ENCODE measurements at places on chromosomes 5 and 9.

DNA sequence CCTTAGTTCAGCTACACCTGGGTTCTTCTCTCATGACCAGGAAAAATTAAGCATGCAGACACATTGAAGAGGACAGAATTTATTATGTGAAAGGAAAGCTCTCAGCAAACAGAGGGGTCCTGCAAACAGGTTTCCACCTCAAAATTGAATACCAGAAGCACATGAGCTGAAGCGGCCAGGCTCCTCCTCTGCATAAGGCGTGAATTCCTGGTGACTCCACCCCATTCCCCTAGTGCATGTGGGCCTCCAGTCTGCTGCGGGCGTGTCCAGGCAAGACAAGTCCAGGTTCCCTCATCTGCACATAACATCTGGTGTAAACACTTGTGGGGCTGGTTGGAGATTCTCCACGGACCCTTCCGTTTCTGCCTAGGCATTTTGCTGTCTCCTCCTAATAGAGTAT, 1156.4 kb downstream of the FOXD4L5 start:
- DNase-seq: no peak

DNA sequence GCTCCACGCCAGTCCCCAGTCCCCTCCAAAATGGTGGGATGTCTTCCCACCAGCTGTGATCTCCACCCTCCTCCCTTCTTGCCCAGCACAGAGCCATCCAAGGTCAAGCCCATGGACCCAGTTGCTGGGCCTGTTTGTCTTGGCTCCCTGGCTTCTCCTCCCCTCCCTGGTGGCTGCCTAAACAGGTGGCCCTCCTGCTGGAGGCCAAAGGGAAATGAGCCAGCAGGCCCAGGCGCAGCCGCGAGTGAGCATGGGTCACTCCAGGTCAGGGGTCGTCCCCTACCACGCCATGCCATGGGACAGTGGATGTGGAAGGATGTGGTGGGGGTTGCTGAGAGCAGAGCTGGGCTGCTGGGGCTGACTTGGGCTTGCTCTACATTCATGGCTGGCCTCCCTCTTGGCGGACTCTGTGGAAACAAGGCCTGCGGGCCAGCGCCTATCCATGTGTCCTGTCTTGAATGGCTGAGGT, 33.6 kb downstream of the COL15A1 start:
- DNase-seq: no peak

DNA sequence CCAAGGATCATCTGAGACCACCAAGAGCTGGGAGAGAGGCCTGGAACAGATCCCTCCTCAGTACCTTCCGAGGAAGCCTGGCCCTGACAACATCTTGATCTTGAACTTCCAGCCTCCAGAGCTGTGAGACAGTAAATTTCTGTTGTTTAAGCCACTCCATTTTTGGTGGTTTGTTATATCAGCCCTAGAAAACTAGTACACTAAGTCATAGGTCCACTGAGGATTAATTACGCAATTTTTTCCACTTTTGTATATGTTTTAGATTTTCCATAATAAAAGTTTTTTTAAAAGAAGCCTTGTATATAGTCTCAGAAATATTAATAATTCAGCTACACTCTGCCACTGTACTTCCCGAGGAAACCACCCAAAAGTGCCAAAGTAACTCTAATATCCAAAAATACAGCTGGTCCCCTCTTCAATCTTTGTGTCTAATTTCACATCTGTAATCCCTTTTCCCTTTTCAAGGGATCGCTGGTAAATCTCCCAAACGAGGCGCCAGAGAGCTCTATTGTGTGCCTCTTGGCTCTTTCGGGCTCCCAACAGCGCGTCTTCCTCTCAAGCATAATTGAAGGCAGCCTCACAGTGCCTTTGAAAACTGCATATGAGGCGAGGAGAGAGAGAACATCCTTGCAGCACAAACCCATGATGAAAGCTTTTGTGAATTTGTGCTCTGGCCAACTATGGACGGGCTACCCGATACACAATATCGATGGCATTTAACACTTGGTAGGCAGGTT, 32.7 kb downstream of the PRUNE2 start:
- no peak for DNase-seq

- no peak for DNase-seq
These were observed 4.7 kb upstream of the ZNF354C start for GRCh38 chr5:179055436-179055835.

DNA sequence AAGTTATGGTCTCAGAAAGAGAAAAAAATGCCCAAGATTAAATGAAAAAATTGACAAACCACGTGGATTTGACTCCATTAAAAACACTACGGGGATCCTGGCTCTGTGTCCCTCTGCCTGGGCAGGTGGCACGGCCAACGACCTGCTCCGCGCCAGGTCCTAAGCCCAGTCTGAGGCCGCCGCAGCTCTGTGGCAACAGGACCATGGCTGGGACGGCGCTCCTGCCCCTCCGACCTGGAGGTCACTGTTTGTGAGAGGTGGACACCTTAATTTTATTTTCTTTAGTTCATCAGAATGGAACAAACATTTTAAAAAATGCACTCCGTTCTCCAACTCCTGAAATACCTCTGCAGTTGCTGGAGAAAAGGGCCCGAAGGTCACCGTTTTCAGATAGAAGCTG, 369.4 kb downstream of the CDH9 start:
- DNase-seq: no peak

DNA sequence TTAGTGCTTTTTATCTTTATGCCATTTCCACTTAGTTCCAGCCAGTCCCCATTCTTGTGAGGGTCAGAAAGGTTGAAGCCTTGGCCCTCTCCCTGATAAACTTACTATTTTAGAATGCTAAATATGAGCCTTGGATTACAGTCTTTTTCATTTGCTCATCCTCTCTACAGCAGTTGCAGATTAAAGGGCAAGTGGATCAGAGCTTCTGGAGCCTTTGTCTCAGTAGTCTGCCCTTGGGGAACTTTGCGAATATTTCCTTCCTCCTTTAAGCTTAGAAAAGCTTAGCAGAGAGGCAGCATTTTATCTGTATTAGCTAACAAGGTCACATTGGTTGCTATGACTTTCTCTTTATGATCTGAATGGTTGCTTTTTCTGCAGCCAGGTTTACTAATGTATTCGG, 11.5 kb downstream of the FSD1L start:
- no peak for DNase-seq

GRCh38 chr5:2810644-2811043, 59.2 kb upstream of the IRX2 start:
- no peak for DNase-seq

GRCh38 chr5:127066721-127067120, 6.6 kb downstream of the C5orf63 start:
- DNase-seq: no peak

GRCh38 chr5:67085616-67086015, 111.0 kb downstream of the CD180 start:
- no peak for DNase-seq

GRCh38 chr9:80449513-80449912, 877.7 kb downstream of the TLE4 start:
- DNase-seq: no peak

DNA sequence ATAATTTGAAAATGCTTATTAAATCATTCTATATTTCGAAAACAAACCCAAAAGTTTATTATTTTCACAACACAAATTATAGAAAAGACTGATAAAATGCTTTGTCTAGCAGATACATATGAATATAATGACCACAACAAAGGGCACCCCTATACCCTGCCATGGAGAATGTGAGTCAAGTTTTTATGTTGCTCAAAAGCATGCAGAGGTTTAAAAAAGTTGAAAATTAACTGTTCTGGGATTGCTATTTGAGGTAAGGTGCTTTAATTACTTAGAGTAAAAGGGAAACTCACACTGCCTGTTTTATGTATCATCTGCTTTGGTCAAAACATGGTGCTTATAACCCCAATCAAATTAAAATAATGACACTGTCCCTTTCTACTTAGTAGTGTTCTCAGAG, 41.0 kb downstream of the MLANA start:
- no peak for DNase-seq

DNA sequence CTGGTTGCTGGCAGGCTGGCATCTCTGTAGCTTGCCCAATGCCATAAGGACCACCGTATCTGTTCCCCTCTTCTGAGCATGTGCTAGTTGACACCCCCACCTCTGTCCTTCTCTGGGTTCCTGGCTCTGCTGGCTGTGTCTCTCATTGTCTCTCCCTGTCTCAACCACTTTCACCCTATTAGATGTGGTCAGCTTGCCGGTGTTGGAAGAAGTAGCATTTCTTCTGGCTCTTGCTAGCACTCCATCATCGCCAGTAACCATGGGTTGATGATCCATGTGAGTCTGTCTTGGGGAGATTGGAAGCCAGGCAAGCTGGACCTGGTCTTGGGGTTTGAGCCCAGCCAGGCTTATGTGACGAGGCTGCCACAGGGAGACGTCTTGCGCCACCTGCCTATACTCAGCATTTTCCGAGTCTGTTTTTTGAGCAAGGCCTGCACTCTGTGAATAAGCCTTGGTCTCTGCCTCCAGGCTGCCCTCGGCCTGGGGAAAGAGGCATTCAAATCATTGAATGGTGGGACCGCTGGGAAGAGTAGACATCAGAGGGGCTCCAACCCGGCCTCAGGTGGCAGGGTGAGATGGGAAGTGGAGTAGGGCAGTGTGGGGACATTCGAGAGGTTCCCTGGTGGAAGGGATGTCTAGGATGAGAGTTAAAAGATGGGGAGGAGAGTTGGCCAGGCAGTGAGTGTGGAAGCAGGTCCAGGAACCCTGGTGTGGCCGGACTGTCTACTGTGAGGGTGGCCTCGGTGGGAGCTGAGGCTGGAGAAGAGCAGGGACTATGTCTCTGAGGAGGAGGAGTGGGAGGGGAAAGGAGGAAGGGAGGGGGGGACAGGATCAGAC, 74.3 kb downstream of the ZNF618 start:
- DNase-seq: no peak

DNA sequence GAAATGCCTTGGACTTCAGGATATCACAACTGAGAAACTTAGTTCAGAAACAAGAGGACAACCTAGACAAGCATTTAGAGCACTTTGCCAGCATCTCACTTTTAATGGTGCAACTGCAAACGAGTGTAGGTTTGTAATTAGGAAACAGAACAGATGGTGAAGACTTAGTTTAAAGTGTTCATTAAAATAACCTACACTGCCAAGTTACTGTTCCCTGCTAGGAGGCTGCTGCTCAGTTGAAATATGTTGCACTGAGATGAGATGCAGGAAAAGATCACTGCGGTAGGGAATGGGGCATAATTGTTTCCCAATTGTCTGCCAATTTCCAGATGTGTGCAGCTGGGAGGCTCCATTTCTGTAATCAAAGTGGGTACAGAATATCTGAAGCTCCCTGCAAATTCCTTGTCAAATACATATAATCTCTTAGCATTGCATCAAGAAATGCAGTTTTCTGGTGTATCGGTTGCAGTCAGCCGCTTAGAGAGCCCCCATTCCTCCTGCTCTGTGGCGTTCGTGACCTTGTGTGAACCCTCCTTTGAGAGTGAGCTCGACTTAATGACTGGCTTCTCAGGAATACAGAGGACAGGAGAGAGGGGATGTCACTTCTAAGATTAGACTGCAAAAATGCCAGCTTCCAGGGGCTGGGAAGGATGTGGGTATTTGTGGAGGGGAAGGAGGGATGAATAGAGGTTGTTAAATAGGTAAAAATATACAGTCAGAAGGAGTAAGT, 448.9 kb downstream of the MED10 start:
- DNase-seq: no peak

DNA sequence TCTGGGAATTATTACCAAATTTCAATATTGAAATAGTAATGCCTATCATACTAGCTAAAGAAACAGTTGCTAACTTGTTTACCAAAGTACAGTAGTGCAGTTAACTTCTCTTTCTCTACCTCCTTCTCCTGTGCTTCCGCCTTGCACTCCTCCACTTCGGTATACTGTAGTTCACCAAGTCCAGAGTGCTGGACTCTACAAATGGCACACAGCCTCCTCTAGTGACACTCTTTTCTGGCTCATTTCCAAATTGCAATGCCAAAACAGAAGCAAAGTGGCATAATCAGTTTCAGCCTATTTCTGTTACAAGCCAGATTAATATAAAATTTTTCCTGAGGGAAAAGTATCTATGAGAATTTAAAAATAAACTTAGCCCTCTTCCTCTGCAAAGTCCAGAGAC, 86.0 kb upstream of the RASGRF2 start:
- DNase-seq: no peak

DNA sequence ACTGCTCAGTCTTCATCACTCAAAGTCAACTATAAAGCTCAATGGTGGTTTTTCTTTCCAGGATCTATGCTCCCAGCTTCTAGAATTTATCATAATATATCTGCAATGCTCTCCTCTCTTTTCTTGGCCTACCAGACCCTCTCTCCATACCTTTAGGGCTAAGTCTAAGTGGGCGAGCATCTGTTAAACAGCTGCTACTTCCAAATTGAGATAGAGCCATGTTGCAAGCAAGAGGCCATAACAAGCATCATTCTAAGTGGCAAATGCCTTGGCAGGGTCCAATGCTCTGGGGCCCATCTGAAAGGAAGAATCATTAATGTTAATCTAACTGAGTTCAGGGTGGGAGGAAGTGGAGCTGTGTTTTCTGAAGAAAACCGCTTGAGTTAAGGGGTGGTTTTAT, 324.0 kb downstream of the TLR4 start:
- no peak for DNase-seq

DNA sequence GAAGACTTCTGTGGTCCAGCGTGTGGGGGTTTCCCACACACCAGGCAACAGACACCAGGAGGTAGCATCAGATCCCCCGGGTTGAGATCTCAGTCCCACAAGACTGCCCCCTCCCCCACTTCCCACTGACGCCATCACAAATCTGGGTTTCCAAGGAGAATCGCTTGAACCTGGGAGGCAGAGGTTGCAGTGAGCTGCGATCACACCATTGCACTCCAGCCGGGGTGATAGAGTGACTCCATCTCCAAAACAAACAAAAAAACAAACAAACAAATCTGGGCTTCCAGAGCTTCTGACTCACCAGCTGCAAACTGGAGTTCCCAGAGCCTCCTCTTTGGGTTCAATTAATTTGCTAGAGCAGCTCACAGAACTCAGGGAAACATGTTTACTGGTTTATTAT, 4.7 kb upstream of the GBGT1 start:
- no peak for DNase-seq

GRCh38 chr9:34158362-34158869, 20.4 kb upstream of the UBAP1 start:
- DNase-seq: no peak

GRCh38 chr9:15400281-15400941, 22.3 kb upstream of the SNAPC3 start:
- no peak for DNase-seq

GRCh38 chr5:41071975-41072374, 833 bp upstream of the MROH2B start:
- no peak for DNase-seq

- peak; percentile 21 for DNase-seq
These were observed at the start of gene SLC25A48 for GRCh38 chr5:135834639-135835529. Gene SLC25A48 (plus strand): TSS chr5:135834663. CDS start chr5:135834848, 185 bp downstream.

DNA sequence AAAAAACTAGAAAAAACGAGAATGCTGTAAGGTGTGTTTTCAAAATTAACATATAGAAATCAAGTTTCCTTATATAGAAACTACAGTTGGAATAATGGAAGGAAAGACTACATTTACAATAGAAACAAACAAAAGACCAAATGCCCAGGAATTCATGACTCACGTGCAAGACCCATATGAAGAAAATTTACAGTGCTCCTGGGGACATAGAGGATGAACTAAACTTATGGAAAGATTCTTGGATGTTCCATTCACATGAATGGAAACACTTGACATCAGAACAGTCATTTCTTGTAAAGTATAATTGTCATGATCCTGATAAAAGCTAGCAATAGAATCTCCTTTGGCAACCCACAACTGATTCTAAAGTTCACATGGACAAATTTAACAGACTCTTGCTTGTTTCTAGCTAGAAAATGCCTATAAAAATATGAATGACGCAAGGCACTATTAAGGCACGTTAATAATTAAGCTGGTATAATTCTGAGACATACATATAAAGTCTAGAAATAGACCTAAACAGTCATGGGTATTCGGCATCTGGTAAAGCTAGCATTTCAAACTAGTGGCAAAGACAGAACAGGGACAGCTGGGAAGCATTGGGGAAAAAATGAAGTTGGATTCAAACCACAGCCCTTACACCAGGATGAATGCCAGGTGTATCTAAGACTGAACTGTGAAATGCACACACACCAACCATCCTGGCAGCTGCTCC, 5.1 kb upstream of the ZFP62 start:
- peak; percentile 18 for DNase-seq

Data from endothelial cell of umbilical vein (primary cell).